BJ (cell line): ENCODE measurements at places on chromosomes 2 and 18.

GRCh38 chr2:64692401-64692800 is 38.7 kb upstream of the SERTAD2 start:
- no peak for DNase-seq

GRCh38 chr2:199966405-199966804 is 11.0 kb downstream of the MAIP1 start:
- no peak for DNase-seq

DNA sequence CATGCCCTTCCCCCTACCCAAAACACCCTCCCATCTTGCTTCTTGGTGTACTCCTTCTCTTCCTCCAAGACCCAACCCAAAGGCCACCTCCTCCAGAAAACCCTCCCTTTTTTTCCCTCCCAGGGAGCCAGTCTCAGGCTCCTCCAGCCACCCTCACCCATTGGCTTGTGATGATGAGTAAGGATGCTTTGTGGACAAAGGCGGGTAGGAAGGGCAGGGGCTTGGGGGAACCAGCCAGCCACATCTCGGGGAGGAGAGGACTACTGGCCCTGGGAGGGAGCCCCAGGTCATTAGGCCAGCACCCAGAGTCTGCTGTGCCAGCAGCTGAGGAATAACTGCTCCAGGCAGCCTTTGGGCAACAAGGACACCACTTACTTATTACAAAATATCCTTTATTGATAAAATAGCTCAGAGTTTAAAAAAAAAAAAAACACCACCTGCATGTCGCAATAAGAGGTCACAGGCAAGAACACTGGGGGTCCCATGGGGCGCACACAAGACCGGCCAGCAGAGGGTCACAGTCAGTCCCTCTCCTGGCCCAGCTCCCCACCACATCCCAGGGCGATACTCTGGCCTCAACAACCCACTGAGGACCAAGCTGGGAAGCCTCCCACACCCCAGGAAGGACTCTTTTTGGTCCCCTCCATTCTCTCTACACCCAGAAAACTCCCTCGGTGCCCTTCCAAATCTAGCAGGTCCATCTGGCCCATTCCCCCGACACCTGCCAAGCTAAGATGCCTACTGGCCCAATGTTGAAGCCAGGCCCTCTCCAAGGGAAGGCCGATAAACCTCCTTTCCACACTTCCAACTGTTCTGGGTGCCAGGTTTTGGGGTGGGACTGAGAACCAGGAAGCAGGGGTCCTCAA is 3.6 kb downstream of the ADRA2B start:
- no peak for DNase-seq

GRCh38 chr2:57728691-57729090 is 317.9 kb upstream of the VRK2 start:
- no peak for DNase-seq

- no peak for DNase-seq
Observed at GRCh38 chr2:53629501-53629900, 138.1 kb upstream of the CHAC2 start.

- no peak for DNase-seq
Observed at GRCh38 chr2:23746141-23746863, 180.6 kb downstream of the ATAD2B start.

- DNase-seq, result no peak
Observed at GRCh38 chr2:130864830-130865800, 28.4 kb downstream of the ARHGEF4 start.

GRCh38 chr18:67813380-67814028 is 297.0 kb upstream of the DSEL start:
- DNase-seq, result no peak

GRCh38 chr2:175004730-175004979 is 526 bp downstream of the CHN1 start:
- DNase-seq, result no peak

- no peak for DNase-seq
Observed at GRCh38 chr2:98585386-98585785, 22.9 kb downstream of the COA5 start.

DNA sequence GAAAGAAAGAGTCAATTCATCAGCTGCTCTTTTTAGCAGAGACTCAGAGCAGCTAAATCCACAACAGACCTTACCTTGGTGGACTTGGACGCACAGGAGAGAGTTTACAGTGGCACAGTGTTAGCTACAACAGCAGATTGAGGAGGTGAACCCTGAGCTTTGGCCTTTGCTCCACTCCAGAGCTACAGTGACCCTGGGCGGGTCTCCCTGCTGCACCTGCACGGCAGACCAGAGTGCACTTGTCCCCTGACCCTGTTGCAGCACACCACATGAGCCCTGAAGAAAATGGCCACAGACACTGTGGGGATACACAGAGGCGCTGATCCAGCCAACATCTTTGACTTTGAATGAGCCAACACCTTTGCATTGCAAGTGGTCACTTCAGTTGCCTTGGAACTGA is 11.0 kb downstream of the SLC19A3 start:
- no peak for DNase-seq

GRCh38 chr18:39751921-39752320 is 2186.3 kb upstream of the CELF4 start:
- no peak for DNase-seq

GRCh38 chr2:202932425-202933138 is 20.5 kb downstream of the CARF start:
- DNase-seq, result no peak

- DNase-seq, result no peak
Observed at GRCh38 chr2:120653046-120653445, 82.6 kb upstream of the GLI2 start.

DNA sequence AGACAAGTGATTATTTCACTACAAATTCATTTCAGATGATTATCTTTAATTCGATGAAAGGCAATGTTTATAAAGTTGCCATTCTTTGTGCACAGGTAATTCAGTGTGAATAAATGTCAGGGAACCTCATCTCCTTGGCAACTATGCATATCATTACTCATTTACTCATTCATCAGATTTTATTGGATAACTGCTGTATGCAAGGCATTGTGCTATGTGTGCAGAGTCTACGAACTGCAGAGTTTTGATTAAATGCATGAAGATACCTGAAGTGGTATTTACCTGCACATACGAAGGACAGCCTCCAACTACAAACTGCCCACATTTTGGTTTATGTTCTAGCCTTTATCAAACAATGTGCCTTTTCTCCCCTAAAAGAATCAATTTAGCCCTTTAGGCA is 3.5 kb downstream of the RND3 start:
- no peak for DNase-seq

DNA sequence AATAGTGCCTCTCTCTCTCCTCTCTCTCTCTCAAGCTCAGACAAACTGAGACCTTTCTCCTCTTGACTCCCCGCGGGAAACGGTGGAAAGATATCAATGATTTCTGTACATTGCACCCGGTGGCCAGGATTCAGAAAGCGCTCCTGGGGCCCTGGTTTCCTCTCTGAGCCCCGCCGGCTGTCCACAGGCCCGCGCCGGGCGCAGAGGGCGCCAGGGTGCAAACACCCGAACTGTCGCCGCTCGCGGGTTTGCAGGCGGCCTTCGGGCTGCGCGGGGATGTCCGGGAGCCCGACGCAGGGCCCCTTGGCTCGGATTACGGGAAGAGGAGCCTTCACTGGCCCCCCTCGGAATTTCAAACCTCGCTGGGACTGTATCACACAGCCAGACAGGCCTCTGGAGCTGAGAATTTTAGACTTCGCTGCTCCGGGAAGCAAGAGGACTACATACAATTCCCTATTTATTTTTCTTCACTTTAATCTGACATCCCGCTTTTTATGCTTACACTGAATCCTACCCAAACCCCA is 5.2 kb upstream of the EN1 start:
- DNase-seq, result no peak

DNA sequence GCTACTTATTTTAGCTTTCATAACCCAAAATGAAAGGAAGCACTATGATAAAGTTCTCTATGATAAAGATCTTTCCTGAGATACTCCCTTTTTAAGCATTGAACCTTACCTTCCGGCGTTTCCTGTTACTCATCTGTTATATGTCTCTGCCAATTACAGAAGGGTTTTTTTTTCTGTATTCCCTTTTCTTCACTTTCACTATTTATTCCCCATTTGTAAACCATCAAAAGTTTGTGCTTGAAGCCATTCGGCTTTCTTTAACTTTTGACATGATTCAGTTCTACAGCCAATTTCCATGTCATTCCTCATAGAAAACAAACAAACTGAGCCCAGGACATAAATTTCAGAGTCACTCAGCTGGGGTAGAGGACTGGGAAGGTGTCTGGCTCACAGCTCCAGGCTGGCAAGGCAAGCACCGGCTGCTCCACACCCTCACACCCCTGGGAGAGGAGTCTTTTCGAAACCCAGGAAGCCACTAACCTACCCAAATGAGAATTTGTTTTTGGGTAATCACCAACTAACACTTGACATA is 429.4 kb upstream of the TRIB2 start:
- no peak for DNase-seq

- DNase-seq, result no peak
Observed at GRCh38 chr2:235312571-235312970, 181.3 kb upstream of the AGAP1 start.

- DNase-seq, result no peak
Observed at GRCh38 chr2:230711224-230711623, 1.4 kb upstream of the CAB39 start.

DNA sequence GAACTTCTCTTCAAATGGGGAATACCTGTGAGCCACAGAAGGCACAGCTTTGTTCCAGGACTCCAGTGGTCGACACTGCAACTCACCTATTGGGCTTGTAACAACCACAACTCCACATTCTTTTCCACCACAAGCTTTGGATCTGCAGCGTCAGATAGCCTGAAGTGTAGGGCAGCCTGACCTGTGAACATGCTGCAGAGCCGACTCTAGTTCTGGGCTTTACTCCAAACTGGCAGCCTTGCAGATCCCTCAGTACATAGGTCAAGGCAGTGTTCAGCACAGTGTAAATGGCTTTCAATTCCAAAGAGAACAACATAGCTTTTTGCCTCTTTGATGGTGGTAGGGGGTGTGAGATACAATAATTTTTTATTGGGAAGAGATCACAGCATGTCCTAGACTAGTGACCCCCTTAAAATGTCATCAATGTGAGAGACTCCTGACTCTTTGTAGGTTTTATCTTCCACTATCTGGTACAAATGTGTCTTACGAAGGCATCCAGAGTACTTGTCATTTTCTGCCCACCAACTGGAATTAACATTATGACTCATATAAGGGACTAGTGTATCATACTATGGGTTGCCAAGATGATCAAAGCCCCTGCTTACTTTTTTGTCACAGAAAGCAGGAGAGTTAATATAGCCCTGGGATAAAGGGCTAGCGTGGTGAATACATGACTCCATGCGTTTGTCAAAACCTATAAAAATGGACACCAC is 149.8 kb downstream of the COPS8 start:
- DNase-seq, result no peak

GRCh38 chr2:203071148-203071547 is 56.5 kb downstream of the NBEAL1 start:
- DNase-seq, result no peak

- no peak for DNase-seq
Observed at GRCh38 chr18:48792141-48792540, 158.6 kb downstream of the SMAD7 start.

GRCh38 chr2:85253890-85254289 is 73.9 kb downstream of the TGOLN2 start:
- no peak for DNase-seq

DNA sequence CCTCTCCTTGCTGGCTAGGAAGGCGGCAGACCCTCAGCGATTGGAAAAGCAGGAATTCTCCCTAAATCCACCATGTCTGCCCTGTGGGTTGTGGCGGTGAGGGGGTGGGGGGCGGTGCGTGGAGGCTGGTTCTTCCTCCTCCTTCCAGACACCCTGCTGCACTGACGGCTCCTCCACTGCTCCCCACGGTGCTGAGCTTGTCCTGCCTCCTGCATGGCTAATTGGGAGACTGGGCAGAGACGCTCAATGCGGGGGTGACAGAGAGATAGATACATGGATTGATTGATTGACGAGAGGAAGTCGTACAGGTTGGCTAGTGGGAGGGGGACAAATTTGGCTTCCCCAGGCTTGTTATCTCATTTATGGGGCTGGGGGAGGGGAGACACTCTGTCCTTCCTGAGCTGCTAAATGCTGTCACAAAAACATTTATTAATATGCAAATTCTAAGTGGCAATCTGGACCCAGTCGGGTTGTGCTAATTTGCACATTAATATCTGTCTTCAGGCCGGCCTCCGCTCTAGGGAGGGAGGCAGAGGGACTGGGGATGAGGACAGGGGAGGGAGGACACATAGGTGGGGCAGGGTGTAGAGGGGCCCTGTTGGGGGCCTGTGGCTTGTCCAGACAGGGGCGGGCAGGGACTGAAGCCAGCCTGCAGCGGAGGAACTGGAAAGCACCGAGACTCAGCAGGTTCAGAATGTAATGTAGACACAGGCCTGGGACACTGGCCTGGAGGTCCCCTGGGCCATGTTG is 181.6 kb downstream of the CELF4 start:
- DNase-seq, result no peak

- peak; percentile 34 for DNase-seq
Observed at GRCh38 chr18:8754995-8755960, 49.9 kb downstream of the MTCL1 start.

- no peak for DNase-seq
Observed at GRCh38 chr18:50397023-50397422, 22.2 kb downstream of the SKA1 start.

GRCh38 chr2:184633726-184634125 is 35.4 kb downstream of the ZNF804A start:
- no peak for DNase-seq

DNA sequence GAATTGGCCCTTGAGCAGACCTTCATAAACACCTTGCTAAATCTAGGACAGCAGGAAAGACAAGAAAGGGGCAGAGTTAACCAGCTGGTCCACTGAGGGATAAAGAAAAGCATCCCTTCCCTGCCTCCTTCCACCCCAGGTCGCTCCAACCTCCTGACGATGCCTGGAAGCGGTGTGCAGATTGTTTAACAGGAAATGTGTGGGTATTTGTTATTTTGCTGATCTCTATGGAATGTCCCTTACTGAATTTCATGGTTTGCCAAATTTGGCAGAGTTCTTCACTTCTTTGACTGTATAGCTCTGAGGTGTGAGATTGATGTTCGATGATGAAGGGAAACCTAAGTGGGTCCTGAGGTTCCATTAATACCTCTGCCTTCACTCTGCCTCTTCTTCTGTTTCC is 72.9 kb downstream of the MAP3K20 start:
- DNase-seq, result no peak

GRCh38 chr2:75892490-75892889 is 181.8 kb upstream of the GCFC2 start:
- DNase-seq, result no peak

GRCh38 chr2:226037526-226037925 is 638.0 kb downstream of the NYAP2 start:
- no peak for DNase-seq

DNA sequence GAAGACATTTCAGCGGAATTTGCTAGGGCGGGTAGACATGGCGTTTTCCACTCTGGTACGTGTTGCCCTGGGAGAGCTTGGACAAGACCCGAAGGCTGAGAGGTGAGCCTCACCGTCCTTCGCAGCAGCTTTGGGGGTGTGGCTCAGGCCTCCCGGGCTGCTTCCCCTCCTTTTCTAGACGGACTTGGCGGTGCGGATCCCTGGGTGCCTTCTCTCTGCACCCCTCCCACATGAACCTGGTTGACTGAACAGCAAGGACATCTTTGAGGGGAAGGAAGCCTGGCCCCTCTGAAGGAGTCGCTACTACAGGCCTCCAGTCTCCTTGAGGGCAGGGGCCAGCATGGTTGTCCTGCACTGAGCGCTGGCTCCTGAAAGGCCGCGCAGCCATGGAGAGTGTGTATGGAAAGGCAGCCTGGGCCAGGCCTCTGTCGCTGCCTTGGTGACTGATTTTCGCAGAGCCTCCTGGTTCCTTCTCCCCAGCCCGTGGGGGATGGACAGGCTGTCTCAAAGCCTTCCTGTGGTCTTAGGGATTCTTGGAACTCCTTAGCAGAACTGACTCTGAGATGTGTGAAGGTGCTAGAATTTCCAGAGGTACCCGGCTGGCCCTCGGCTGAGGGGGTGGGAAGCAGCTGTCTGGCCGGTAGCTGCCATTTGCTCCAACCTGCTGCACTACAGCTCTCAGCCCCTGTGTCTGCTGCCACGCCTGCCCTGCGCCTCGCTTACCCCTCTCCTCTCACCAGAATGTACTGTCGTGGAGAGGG is 9.9 kb downstream of the CNNM4 start:
- no peak for DNase-seq
